ENCODE measurements at places on chromosomes 4 and X.

GRCh38 chr4:20273793-20274192 lies 22.1 kb downstream of the SLIT2 start:
- no peak for DNase-seq

- peak; percentile 96 for DNase-seq
These were observed 224.0 kb downstream of the APBB2 start for GRCh38 chr4:40990236-40990898.

DNA sequence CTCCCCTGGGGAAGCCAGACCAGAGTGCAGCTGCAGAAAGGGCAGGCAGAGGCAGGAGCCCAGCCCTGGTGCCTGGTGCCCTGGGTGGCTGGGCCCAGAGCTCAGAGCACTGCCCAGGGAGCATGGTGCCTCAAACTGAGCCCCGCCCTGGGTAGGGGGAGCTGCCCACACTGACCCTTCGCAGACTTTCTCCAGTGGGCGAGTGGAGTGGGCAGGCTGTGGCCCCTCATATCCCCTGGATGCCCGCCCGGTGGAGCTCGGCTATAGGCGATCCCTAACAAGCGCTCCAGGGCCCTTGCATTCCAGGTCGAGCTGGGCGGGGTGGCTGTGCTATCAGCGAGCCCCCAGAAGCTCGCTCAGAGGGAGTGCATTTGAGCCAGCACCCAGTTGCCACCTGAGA lies 17.1 kb upstream of the ADRA2C start:
- DNase-seq: no peak

GRCh38 chrX:40964633-40965586 lies 120.3 kb upstream of the USP9X start:
- no peak for DNase-seq

DNA sequence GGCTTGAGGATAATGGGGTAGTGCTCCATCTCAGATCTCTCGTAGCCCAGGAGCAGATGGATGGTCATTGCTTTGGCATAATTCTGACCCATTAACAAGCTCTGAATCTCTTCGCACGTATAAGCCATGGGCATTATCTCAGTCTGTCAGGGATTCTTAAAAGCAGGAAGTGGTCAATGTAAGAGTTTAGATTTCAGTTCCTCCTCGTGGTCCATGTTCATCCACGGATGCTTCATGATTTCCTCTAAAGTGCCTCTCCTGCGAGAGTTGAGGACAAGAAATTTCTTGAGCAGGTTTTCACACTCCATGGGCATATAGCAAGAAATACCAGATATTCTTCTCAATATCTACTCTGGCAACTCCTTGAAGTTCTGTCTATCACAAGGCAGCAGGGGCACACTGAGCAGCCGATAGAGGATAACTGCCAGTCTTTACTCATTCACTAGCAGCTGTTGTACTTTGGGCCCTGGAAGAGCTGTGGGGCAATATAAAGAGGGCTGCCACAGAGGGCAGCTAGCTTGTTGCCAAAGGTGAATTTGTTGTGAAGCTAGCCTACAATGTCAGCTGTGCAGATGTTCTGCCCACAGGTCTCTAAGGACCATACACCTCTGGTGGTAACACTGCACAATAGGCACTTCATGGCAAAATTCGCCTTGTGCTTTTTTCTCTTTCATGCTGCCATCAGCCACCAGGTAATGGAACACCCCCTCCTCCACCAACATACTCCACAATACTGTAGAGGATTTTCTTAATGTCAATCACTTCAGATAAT lies 52.0 kb upstream of the WDR17 start:
- no peak for DNase-seq

- DNase-seq: no peak
These were observed 762.4 kb downstream of the DMD start for GRCh38 chrX:32448945-32449344.

DNA sequence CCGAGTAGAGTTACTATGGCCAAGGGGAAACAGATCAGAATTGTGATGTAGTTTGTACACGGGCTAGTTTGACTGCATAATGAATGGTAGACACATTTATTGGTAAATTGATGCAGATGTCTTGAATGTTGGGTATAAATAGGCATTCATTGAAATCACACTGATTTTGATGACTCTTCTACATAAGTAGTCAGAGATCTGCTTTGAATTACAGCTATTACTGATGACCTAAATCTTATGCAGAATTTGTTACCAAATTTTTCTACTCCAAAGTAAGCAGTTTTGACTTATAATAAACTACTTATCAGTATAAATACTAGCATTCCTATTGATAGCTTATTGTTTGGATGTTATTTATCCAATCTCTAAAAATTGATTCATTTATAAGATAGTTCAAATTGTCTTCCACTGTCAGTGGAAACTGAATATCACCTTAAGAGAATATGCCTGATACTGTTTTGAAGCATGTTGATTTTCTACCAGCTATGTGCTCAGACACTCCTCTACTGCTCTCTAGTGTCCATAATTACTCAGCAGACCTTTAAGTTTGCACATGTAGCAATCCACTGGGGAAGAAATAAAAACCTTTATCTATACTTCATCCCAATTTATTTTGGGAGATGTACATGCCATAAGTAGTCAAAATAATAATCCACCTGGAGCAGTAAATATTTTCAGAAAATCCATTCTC lies 120.3 kb downstream of the RASL11B start:
- peak; percentile 40 for DNase-seq

- peak; percentile 84 for DNase-seq
These were observed 35.5 kb upstream of the SORBS2 start for GRCh38 chr4:185847352-185848097.
